ENCODE measurements at places on chromosomes 6 and 20.

DNA sequence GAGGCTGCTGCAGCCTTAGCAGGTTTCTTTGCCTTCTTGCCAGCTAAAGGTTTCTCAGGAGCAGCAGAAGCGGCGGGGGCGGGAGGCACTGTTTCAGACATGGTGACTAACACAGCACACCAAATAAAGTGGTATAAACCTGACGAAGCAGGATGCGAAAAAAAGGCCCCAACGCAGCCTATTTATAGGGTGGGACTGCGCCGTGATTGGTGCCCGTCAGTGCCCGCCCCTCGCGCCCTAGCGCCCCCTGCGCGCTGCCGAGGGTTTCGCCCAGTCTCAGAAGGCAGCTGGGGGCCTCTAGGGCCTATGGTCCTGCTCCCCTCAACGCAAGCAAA lies 55.0 kb downstream of the TRIM38 start:
- peak; percentile 83 for DNase-seq

- DNase-seq, result no peak
Measured at GRCh38 chr6:13892017-13892645, 32.6 kb upstream of the RNF182 start.

DNA sequence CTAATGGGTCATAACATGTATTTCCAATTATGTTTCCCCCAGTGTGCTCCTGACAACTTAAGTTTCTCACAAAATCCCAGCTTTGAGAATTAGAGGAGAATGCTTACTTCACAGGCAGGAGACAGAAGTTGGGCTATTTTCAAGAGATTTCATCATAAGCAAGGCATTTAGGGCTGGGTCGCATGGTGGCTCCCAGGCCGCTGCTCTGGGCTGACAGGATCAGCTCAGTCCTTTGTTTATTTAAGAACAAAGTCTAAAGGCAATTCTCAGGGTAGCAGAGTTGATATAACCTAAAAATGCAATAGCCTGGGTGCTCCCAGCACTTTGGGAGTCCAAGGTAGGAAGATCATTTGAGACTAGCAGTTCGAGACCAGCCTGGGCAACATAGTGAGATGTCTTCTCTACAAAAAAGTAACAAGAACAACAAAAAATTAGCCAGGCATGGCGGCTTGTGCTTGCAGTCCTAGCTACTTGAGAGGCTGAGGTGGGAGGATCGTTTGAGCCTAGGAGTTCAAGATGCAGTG lies 10.9 kb downstream of the FOXQ1 start:
- DNase-seq, result no peak

DNA sequence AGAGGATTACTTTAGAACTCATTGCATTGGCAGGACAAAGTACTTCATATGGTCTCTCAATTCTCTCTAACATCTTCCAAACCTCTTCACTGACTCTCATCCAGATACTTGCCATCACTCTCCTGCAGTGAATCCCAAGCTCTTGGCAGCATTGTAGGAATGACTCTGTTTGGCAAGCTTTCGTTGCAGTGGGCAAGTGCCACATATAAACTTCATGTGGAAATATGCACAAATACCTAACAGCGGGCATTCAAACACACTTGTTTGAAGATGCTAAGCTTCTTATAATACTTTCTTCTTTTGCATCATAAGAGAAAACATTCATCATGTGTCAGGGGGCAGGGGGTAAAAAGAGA lies 86.2 kb upstream of the F13A1 start:
- DNase-seq, result no peak

DNA sequence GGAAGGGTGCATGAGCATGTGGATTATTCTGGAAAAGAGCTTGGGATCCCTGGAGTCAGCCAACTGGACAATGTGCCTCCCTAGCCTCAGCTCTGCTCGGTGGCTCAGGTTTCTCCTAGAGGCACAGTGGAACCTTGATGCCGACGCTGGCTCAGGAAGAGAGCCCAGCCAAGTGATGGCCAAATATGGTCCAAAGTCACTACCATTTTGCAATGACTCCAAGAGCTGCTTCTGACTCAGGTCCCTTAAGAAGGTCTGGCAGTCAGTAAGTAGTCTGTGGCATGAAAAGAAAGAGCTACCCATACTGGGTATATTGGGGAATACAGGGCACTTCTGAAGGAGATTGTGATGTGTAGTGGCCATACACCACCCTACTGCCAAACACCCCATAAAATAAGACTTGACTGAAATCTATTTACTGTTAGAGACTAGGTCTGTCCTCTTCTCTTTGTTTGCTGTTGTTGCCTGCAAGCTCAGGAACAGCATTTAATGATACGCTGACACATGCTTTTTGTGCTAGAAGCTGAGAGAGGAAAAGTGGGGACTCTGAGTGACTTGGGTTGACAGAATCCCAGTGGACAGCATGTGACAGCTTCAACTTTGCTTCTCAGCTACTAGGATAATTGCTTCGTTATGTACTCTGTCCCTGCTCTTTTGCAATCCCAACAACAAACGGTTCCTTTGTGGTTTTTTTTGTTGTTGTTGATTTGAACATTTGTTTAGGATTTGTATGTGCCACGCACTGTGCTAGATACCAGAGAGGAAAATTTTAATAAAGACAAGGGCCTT lies 30.3 kb upstream of the OGFRL1 start:
- DNase-seq, result no peak

GRCh38 chr6:19836799-19837510 lies at the start of gene ID4:
Gene ID4, plus strand, starts transcription at chr6:19837370. Its CDS starts 385 bp downstream, at chr6:19837755.
- DNase-seq, result peak; percentile 93

DNA sequence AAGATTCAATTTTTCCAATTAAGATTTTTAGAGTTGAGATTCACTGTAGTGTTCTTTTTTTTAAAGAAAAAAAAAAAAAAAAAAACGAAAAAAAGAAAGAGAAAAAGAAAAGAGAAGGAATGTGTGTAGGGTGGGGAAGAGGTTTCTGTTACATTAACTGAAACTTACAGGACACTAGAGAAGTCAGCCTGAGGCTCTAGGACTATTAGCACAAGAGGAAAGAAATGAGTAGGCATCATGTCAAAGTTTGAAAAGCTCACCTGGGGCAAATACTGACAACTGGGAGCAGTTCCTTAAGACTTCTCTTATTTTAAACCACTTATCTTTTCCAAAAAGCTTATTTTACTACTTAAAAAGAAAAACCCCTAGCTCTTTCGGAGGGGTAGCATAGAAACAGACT lies 185.9 kb downstream of the DST start:
- no peak for DNase-seq

GRCh38 chr6:37684801-37685200 lies 12.9 kb downstream of the MDGA1 start:
- no peak for DNase-seq

Measured in left renal pelvis (tissue), 4 donors.